ENCODE measurements at places on chromosomes 5 and 9.

DNA sequence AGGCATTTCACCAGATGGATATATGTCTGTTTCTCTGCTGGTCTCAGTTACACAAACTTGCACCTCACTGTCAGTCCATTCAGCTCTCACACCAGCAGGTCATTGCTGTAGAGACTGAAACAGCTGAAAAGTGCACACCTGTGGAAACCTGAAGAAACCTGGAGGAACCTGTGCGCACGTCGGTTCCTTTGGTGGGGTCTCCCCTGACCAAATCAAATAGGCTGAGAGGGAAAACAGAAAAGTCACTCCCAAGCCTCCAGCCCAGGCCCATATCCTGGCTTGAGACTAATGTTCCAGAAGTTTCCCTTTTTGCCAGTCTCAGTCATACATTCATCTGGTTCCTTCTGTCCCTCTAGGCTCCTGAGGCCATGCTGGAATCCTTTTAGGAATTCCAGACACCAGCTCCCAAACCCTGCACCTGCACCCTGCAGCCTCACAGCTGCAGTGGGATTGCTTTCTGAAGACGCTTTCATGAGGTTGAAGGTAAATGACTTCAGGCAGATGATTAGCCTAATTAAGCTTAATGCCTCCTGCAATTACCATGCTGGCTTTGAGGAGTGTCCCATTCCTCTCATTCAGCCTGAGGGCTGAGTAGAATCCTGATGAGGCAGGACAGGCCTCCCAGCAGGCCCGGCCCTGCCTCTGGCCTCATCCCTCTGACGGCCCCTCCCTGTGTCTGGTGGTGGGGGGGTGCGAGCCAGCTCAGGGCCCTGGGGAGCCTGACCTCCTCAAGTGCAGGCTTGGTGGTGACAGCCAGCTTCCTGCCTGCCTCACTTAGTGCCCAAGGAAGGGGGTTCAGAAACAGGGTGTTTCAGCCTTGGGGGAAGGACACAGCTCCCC, 24.3 kb upstream of the CXCL14 start:
- DNase-seq, result no peak

DNA sequence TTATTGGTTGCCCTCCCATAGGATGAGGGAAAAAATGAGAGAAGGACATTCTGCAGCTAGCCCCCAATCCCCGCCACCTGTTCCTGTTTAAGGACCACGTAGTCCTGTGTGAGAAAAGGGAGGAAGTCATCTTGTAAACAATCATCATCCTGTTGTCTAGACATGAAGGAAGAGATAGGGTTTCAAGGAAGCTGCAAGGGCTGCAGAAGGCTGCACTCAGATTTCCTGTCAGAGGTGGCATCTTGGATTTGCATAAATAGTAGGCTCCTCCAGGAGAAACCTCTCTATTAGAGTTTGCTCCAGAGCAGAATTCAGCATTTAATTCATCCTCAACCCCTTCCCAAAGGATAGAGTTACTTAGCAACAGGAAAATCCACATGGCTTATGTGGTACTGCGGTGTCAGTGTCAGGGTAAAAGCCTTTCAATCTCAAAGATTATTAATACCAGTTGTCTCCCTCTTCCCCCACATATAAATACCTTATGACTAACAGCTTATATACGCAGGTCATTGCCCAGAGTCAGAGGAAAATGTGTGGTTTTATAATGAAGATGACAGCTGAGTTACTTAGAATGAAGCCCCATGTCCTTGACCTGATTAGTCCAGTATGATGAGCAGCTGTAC, 4.6 kb upstream of the DNAJC18 start:
- no peak for DNase-seq

DNA sequence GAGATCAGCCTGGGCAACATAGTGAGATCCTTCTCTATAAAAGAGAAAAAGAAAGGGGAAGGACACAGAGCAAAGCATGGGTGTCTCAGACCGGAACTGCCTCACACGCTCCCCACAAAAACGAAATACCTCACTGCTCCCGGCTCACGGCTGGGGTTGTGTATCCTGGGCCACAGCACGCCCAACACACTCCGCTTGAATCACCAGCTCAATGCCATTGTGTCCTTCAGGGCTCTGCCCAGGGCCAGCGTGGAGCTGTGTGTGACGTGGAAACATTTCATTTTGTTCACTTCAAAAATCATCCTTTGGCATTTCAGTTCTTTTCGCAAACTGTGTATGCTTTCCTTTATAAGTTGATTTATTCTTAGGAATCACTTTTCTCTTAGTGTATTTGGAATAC, 279.5 kb downstream of the IRX1 start:
- DNase-seq, result no peak

DNA sequence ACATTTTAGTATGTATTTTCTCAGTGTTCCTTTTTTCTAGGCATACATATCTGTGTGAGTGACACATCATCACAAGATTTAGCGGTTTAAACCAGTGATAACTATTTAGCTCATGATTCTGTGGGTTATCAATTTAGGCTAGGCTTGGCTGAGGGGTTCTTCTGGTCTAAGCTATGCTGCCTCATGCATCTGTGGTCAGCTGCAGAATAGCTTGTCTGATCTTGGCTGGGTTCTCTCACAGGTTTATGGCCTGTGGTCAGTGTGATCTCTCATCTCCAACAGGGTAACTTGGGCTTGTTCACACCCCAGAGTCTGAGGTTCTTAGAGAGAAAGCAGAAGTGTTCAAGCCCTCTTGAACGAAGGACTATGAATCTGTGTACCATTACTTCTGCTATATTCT, 363.3 kb downstream of the KDM4C start:
- DNase-seq, result peak; percentile 76

DNA sequence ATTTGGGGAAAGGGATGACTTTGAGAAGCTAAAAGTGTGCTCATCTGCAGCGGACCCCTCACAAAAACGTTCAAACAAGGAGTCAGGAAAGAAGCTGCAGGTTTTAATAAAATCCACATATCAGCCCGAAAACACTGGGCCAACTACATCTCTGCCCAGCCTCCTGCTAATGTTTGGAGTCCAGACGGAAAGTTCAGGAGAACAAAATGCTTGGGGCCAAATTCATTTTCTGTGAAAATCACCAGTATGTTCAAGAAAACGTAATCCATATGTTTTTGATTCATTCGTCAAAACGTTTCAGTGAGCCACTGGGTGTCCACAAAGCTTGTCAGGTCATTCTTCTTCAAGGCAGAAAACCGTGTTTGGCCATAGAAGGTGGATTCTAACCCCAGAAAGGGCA, 87.5 kb upstream of the GAS1 start:
- DNase-seq, result no peak

DNA sequence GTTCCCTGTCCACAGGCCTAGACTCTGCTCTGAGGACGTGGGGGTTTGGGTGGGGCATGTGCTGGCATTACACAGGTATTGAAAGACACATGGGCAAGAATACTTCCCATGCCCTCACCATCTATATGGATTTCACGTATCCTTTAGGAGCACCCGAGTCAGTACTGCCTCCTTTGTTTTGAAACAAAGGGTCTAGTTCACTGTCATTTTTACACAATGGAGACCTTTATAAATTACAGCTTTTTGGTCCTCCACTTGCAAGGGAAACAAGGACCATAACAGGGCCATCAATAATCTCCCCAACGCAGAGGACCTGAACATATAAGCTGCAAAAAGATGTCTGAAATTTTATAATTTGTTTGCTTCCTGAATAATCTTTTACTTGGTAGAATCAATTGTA, 24.9 kb upstream of the CRHBP start:
- no peak for DNase-seq

GRCh38 chr5:153625826-153626354, 135.4 kb downstream of the GRIA1 start:
- DNase-seq, result no peak

GRCh38 chr5:176573564-176574296, 24.6 kb downstream of the CDHR2 start:
- peak; percentile 17 for DNase-seq

- DNase-seq, result no peak
Measured at GRCh38 chr5:121285801-121286521, 565.7 kb upstream of the FTMT start.

GRCh38 chr9:128003966-128004604, 23.3 kb upstream of the EEIG1 start:
- DNase-seq, result no peak

DNA sequence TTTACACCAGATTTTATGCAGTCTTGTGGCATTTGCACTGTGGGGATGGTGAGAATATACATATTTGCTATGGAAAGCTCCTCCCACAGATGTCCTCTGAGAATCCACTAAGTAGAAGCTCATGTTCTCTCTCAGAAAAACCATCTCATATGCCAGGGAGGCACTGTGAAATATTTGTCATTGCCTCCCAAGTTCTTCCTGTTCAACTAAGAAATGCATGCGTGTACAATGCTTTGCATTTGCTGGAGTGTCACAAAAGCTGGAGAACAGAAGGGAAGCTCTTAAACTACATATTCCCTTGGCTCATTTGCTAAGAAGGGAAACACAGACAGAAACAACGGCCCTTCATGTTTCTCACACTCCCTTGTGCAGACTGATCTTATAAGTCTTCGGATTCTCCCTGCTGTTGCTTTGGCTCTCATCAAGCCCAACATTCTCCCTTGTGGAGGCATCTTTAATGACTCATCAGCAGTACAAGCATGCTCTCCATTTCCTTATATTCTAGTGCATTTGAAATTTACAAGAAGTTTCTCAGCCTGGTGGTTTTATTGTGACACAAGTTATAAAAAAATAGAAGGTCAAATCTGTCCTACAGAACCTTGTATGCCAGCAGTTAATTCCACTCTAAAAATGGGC, 220.6 kb downstream of the TRIM36 start:
- no peak for DNase-seq

DNA sequence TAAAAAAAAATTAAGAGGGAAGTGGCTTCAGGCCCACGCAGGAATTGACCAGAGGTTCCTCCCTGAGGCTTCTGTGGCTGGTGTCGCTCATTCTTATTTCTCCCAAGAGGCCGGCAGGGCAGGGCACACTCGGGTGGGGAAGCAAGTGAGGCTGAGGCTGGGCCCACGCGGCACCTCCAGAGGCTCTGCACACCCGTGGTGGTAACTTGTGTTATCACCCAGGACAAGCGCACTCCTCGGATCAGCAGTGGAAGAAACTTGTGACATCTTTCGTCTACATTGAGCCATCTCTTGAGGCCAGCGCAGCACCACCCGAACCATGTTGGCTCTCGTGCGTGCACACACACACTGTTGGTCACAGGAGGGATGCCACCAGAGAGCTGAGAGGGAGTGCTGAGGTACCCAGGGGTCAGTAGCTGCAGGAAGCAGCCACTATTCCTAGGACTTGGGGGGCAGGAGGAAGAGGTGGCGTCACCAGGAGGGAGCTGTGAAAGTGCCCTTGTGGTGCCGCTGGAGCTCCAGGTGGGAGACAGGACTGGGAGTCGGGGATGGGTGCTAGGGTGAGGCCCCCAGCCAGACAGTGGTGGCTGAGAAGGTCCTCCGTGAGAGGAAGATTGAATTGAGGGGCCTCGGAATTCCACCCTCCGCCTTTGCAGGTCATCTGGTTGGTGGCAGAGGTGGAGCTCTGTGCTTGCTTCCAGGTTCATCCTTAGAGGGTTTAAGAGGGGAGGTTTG, 6.4 kb downstream of the NDUFS6 start:
- DNase-seq, result no peak

GRCh38 chr5:115413651-115414050, 117.2 kb upstream of the CCDC112 start:
- no peak for DNase-seq

DNA sequence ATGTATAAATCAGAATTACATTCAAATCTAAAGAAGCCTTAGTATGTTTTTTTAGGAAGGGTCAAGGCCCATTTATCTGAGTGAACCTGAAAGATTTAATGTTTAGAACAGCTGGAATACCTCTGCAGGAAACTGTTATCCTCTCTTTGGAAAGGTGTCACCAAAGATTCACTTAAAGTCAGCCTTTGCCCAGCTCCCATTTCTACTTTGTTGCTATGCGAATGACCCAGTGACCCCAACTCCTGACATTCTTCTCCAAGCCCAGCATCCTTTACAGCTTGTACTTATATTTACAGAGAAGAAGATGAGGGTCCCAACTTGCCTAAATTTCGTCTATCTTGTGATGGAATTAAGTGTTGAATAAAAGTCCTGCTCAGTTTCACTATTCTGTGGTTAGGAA, 1198.6 kb downstream of the CDH12 start:
- no peak for DNase-seq

DNA sequence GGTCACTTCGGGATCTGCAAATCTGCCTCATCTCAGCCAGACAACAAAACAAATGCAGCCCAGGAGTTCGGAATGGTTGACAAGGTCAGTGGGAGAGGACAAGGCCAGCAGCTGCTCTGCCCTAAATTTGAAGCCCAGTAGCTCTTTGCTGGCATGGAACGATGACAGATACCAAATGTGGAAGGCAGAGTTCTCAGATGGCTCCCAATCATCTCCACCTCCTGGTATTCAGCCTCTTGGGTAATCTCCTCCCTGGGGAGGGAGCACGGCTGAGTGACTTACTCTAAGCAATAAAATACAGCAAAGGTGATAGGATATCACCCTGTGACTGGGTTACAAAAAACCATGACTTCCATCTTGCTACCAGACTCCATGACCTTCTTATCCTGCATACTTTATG, 172.8 kb downstream of the ENTREP1 start:
- DNase-seq, result no peak

GRCh38 chr5:74082512-74083055, 456.6 kb downstream of the ARHGEF28 start:
- DNase-seq, result no peak

- DNase-seq, result no peak
Measured at GRCh38 chr5:87268126-87268969, 665 bp downstream of the RASA1 start.

All from CMK (cell line).